DMS153 (cell line): ENCODE measurements at places on chromosomes 1 and 21.

DNA sequence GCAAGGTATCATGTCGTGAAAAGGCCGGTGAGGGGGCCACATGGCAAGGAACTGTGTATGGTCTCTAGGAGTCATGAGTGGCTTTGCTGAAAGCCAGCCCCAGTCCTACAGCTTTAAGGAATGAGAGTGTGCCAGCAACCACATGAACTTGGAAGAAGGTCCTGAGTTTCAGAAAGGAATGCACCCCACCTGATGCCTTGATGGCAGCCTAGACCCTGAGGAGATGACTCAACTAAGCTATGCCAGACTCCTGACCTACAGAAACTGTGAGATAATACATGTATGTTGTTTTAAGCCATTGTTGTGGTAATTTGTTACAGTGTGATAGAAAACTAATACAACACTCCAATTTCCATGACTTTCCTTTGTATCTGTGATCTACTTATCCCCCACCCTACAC lies 33.5 kb upstream of the AKT3 start:
- no peak for DNase-seq

DNA sequence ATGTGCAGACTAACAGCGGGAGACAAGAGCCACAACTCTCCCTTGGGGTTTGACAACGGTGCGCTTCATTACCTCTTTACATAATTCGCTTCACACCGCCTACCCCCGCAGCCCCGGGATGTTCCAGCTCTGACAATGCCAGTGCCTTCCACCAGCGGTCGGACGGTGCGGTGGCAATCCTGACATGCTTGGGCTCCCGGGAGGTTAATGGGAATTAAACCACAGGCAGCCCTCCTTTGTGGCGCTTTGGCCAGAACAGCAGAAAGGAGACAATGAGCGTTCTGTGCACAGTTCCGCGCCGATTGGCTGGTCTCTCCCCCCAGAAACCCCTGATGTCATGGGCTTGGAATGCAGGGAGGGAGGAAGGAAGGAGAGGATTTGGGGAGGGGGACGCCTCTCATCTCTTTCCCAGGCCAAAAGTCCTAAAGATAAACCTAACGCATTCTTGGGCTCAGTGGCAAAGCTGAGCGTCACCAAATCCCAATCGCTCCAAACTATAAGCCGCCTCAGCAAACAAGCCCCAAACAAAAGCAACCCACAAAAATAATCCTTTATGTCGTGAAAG lies 1.3 kb downstream of the CNN3 start:
- peak; percentile 23 for DNase-seq

DNA sequence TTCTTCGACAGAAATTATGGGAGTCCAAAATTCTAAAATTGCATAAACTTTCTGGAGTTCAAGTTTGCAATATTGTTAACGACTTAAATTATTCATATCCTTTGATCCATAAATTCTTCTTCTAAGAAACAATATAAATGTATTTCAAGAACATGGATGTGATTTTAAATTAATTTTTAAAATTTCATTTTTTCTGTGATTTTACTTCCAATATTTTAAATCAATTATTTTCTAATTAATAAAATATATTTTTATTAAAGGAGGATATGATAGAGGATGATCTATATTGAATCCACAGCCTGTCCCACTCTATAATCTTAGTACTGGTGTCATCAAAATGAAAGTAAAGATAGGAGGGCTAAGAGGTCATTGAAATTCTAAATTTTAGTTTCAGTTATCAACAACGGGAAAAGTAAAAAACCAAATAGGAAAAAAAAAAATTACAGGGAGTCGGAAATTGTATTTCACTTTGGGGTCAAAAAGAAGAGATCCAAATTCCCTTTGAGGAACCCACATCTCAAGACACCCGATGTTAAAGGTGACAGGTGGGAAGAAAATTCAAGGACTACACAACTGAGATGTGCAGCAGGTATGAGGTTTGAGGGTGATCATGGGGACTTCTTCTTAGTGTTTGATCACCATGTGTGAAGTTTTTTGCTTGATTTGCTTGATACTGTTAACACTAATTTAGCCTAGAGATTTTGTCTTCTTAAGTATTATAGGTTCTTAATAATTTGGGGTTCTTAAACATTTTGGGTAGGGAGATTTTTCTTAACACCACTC lies 154.8 kb upstream of the RGS18 start:
- DNase-seq: no peak

DNA sequence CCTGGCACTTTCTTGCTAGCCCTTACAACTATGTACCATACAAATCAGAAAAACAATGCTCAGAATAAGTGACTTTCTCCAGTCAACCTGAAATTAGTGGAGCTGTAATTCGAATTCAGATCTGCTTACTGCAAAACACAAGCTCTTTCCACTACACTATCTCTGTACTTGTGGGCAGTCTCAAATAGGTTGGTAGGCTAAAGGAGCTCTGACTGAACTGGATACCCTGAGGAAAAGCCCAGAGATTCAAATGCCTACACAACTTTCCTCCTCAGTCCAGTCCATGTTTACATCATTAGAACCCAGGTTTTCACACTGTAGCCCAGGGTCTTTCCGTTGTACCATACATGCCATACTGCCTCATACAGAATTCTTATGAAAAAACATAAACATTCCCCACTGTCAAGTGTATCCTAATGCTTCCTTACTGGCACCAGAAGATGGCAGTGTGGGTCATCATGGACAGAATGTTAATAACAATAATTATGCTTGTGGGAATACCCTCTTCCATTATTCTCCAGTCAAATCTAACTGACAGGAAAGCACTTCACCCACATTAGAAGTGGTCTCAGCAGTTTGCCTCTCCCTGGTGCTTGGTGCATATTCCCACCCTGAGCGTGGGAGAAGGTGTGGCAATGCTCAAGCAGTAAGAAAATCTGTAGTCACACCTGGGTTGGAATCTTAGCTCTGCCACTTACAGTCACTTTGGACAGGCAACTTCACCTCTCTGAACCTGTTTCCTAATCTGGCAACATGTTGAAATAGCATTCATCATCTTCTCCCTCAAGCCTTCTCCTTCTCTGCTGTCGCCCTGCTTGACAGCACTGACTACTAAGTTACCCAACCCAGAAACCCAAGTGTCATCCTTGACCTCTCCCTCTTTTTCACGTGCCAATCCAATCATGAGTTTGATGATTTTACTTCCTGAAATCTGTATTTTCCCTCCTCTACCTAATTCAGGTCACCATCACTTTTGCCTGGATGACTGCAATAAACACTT lies 14.4 kb upstream of the ZFYVE9 start:
- DNase-seq: no peak

DNA sequence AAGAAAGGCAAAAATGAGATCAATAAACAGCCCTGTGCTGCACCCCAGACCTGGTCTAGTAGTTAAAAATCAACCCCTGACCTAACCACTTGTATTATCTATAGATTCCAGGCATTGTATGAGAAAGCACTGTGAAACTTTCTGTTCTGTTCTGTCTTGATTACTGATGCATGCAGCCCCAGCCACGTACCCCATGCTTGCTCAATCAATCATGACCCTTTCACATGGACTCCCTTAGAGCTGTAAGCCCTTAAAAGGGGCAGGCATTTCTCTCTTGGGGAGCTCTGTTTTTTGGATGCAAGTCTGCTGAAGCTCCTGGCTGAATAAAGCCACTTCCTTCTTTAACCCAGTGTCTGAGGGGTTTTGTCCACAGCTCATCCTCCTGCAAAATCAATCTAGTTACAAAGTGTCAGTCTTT lies 24.2 kb upstream of the CD34 start:
- no peak for DNase-seq

GRCh38 chr1:200410566-200410878 lies 686 bp upstream of the ZNF281 start:
- DNase-seq: peak; percentile 81

DNA sequence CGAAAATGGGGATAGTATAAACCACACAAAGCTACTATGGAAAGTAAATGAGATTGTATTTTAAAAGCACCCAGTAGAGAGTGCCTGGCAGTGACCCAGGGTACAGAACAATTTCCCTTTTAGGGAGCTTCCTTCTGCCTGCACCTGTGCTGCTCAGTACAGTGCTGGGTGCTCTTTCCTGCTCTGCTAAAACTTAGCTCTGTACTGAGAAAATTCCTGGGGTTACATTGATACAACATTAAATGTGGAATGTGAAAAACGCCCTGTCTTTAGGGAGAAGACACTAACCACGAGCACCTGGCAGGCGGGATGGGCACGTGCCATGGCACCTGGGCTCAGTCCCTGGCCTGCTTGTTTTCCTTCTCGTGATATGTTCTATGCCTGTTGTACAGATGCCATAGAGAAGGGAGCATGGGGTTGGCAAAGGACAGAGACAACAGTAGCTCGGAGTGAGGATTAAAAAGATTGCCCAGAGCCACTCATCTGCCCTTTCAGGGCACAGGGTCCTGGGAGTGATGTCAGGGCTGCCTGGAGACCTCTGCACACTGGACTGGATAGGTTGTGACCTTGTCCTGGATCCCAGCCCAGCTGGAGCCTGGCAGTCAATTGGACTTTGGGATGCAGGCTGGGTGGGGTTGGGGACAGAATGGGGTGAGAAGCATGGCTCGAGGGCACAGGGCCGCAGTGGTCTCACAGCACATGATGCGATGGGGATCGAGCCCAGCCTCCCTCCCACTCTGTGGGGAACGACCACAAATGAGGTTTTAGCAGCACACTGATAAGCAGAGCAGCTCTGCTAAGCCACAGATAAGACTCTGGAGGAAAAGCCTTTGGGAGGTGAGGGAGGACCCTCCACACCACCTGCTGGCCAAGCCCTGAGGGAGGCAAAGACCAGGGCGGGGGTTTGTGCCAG lies 4.2 kb downstream of the SPATA46 start:
- DNase-seq: no peak

DNA sequence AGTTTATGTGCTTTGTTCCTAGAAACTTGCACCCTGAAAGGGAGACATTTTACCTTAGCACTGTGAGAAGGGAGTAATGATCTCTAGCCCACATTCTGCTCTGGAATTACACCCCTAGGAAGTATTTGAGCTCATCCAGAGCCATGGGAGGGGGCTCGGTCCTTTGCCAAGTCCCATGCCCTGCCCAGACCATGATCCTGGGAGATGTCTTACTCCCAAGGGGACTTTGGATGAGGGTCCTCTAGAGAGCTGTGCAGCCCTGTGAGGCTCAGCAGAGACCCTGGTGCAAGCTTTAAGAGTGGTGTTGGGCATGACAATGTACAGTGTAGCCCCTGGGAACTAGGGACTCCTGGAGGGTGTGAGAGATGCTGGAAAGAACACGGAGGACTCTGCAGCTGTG lies 241.4 kb downstream of the HHAT start:
- no peak for DNase-seq

- DNase-seq: no peak
Observed at GRCh38 chr1:6005276-6005917, 13.2 kb upstream of the NPHP4 start.

DNA sequence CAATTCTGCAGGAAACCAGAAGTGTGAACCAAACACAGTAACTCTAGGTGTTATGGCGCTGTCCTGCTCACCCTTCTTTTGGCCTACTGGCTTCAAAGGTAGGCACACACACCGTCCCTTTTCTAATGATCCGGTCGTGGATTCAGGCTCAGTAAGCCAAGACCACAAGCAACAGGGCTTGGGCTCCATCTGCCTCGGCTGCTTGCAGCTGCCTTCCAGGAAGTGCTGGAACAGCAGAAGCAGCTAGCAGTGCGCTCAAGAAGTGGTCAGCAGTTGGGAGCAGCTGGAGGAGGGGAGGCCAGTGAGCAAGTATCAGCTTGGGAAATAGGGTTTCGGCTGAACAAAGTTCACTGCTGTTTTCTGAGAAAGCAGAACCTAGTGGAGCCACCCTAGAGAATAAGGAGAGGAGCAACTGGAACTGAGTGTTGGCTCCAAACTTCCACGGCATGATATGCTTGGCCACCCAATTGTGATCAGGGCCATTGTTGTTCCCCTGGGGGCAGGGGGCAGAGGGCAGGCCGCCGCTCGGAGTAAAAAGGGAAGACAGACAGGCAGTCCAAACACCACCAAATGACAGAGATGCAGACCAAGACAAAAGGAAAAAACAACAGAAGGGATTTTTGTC lies 173.4 kb downstream of the TOMM20 start:
- no peak for DNase-seq

DNA sequence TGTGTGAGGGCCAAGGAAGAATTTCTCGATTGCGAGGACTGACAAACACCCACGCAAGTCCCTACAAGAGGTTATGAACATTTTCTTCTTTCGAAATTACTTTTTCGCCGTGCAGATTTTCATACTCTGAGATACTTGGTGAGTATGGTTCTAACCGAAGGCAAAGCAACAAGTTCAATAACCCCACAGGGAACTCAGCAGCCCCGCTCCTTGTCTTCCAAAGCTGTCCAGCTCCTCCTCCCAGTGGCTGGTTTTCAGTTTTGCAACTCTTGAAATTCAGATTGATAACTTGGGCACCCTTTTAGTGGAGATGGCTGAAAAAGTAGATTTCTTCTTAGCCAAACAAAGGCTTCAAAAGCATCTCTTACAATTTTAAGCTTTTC lies 154.4 kb downstream of the SETD4 start:
- DNase-seq: no peak

- DNase-seq: no peak
Observed at GRCh38 chr1:234433563-234434285, 45.3 kb downstream of the TARBP1 start.

DNA sequence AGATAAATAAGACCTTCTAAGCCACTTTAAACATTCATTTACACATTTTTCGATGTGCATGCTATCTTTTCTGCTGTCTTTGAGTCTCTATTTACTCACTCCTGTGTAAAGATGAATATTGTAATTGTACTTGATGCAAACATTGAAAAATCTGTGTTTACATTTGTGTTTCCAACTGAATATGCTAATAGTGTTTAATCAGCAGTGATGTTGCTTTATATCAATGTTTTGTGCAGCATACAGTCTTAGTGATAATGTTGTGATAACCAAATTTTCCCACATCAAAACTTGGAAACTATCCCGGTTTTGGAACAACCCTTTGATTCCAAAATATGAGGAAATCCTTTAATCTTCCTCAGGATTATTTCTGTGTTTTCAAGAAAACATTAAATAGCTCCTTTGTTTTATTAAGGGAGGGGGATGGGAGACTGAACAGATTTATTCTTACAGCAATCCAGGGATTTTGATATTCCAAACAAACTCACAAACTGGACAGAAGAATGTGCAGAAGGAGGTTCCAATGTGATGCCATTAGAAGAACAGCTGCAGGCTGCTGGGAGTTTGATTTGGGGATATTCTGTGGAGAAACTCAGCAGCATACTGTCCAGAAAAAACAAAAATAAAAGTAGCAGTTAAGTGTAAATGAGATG lies 248.0 kb downstream of the S1PR1 start:
- no peak for DNase-seq

GRCh38 chr21:44397431-44398031 lies 44.1 kb downstream of the TRPM2 start:
- no peak for DNase-seq
